Skin of body (tissue), 3 donors: ENCODE measurements at places on chromosomes 2 and 18.

DNA sequence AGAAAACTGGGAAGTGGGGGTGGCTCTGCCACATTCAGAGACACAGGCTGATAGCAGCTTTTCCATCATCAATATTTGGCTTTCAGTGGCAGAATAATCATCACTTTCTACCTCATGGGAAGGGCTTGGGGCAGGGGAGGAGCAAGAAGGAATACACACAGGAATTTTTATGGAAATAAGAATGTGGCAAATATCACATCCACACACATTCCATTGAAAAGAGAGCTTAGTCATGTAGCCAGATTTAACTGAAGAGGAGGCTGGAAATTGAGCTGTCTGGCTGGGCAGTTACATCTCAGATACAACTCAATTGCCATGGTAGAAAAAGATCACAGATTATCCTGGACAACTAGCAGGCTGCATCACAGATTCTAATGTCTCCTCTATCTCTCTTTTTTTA is 1474.0 kb upstream of the ACVR2A start:
- DNase-seq = no peak

DNA sequence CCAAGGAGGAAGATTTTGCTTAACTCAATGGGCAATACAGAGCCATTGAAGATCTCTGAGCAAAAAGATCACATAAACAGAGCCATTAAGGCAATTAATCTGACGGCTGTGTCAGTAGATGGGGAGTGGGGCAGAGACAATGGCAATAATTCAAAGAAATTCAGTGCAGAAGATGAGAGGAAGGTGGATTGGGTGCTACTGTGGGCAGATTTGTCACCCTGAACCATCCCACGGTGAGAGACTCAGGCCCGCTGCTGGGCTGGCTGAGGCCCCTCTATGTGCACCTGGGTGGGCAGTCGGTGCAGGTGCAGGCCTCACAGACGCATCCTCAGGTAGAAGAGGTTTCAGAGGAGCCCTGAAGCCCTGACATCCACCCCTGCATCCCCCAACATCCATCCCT is 458.6 kb downstream of the EIPR1 start:
- DNase-seq = no peak

DNA sequence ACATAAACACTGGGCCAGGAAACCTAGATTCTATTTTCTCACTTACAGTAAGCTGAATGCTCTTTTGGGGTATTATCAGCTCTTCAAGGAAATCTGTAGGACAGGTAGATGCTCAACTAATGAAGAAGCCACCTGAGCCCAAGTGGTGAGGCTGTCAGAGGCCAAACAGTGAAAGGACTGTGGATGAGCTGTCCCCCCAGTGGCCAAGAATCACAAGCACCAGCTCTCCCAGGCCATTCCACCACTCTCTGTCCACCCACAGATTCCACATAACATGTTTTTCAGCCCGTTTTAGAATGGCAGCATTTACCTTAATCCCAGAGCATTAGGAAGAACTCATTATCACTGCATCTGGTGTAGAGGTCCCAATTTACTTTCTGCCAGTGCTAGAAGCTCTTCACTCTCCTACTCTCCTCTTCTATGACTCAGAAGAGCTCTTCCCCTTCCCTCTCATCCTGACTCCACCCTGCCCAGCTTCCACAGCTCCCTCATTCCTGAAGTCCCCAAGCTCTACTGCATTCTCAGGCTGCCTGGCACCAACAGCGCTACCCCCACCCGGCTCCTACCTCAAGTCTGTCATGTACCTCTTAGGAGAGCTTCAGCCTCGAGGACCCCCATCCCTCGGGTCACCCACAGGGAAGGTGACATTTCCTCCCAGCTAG is 43.8 kb upstream of the GORASP2 start:
- DNase-seq = no peak

GRCh38 chr2:159792599-159792998 is 5.4 kb downstream of the CD302 start:
- no peak for DNase-seq

DNA sequence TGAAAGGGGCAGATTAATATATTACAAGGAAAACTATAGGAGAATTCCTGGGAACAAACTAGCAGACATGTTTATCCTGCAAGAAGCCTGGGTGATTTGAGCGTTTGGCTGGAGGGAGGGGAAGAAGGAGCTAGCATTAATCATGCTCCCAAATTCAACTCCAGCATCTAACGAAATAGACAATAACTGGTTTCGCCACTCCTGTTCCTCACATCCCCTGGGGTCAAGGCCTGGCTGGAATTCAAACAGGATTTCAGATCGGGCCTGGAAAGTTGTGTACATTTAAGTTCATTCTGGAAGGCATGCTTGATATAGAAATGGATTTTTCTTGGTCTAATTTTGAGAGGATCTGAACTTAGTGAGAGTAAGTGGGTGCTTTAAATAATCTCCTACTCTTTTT is 126.1 kb upstream of the CTAGE1 start:
- peak; percentile 21 for DNase-seq

DNA sequence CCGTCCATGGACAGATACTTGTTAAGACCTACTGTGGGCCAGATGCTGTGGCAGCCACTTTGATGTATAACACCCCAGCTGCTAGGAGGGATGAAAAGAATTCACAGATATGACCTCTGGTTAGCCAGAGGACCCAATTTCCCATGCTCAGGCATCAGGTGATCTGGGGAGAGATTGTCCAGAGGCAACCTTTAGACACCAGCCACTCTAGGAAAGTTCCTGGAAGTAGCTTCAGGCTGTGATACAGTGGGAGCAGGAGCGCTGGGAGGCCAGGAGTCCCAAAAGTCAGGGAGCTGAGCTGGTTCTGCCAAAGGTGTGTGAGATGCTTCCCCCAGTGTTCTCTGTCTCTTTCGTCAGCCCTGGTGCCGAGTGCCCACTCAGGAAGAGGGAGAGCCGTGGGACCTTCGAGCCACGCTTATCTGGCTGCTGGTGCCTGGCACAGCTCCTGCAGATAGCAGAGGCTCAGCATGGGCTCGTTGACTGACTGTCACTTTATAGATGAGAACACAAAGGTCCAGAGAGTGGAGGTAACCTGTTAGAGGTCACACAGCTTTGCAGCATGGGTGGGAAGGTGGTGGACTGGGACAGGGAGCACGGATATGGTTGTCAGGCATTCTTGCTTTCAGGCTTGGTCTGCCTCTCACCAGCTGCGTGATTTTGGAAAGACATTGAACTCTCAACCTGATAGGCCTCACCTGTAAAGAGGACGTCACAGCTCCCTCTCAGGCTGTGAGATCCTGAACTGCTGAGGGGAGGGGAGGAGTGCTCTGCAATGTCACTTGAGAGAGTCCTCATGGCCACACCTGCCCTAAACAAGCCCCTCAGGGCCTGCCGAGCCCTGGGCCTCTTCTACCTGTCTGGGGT is 7.8 kb upstream of the RALB start:
- DNase-seq = no peak

DNA sequence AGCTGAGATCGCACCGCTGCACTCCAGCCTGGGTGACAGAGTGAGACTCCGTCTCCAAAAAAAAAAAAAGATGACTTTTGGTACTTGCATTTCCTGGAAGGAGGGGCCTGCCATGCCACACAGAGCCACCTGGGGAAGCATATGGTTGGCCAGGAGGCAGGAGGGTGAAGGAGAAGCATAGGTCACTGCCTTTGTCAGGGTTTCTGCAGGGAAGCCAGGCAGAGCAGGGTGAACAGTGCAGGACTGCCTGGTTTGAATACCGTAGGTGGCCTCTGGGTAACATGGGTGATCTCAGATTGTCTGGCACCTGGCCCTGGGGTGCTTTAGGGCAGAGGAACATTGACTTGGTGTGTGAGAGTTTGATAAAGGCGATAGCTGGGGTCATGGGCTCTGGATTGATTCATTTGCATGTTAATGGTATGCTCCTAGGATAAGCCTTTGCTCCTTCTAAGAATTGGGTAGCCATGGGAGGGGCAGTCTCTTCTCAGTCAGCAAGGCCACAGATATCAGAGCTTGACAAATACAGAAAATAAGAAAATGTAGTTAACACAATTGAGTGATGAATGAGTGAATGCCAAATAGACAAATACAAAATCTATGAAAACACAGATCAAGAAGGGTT is 124.0 kb upstream of the SEC11C start:
- DNase-seq = no peak

- no peak for DNase-seq
These were observed 65.9 kb downstream of the IL1R2 start for GRCh38 chr2:102057502-102058292.

DNA sequence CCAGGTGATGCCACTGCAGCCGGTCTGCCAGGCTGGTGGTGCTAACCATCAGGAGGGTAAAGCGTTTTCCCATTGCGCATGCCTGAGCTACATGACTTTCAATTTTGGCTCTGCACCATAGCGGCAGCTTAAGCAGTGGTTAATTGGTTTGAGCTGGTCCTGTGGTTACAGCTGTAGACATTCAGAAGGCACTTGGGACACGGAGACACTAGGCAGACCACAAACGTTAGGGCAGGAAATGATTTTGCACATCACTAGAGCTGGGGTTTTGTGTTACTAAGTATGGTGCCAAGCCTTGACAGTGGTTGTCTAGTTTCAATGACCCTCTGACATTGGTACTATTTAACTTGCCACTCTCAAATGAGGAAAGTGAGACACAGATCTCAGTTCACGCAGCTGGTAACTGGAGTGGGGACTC is 28.9 kb upstream of the CNOT11 start:
- no peak for DNase-seq

- DNase-seq = no peak
These were observed 570.9 kb upstream of the RAB6C start for GRCh38 chr2:129408570-129408969.

GRCh38 chr2:181305301-181306123 is 151.7 kb upstream of the ITGA4 start:
- no peak for DNase-seq

- DNase-seq = no peak
These were observed 1027.7 kb downstream of the TMEM182 start for GRCh38 chr2:103789381-103790095.

DNA sequence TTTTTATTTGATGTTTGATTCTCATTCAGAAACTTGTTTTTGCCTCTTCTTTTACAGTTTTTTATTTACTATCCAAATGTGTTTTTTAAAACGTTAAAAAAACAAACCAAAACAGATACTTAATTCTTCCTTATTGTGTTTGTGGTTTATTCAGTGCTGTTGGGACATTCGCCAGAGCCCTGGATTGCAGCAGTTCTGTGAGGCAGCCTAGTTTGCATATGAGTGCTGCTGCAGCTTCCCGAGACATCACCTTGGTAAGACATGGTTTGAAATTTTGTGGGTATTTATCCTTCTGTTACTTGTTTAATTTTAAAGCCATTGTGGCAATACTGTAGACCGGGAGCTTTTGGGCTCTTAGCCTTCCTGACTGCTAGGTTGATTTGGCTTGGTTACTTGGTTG is 91.2 kb downstream of the MTA3 start:
- no peak for DNase-seq

- DNase-seq = no peak
These were observed 156.9 kb downstream of the SETBP1 start for GRCh38 chr18:44837482-44838180.

DNA sequence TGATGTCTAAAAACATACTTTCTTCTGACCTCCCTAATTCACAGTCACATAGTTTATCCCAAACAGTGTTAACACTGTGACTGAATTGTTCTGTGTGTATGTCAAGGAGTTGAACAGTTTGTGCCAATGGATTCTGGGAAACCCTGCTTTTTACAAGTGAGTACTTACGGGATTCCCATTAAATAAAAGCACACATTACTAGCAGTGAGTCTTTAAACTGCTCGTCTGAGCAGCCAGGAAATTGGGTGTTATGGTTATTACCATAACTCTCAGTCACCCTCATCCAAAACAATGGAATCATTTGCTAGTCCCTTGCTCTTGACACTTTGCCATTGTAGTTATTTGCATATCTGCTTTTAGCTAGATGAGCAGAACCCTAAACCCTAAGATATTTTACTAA is 209.1 kb downstream of the ZNF385B start:
- DNase-seq = no peak

DNA sequence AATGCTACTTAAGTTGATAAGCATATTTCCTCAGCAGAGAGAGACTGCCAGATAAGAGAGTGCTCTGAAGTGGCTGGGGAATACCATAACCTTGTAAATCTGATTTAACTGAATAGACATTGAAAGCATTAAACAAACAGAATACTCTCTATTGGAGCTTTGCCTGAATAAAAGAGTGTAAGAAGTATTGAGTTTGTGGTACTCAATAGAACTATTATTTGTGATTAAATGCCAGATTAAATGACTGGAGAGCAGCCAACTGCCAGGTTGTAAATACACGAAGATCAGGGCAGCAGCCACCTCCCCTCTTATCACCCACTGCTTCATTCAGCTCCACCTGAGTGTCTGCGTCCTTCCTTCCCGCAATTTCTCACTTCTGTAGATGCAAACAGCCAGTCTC is 373.6 kb downstream of the DCDC2C start:
- no peak for DNase-seq

DNA sequence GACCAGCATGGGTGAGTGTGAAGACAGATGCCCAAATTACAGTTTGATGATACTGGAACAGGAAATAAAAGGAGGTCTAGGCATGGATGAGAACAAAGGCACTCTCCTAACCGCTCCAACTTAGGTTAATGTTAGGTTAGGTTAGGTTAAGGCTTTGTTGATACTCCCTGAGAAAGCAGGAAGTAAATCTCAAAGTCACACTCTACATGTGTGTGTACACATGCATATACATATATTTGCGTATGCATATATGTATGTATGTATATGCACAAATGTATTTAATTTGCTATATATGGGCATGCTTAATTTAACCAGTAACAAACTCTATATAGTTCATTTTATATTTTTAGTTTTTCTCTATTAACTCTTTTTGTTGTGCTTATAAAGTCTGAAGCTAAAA is 139.3 kb downstream of the UPP2 start:
- no peak for DNase-seq

DNA sequence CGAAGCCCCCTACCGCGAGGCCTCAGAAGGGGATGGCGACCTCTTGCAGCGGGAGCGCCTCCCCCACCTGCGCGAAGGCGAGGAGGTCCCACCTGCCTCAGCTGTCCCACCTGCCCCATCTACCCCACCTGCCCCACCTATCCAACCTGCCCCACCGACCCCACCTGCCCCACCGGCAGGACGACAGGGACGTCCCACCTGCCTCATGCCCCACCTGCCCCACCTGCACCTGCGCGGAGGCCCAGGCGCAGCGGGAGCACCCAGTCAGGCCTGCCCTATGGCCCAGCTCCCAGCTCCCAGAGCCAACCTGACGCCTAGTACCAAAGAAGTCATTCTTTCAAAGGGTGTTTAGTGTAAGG is 489.1 kb upstream of the SMIM21 start:
- no peak for DNase-seq

- peak; percentile 52 for DNase-seq
These were observed 1.2 kb downstream of the STON1 start for GRCh38 chr2:48531141-48531648.

GRCh38 chr2:71949537-71949798 is 198.2 kb downstream of the CYP26B1 start:
- no peak for DNase-seq

- peak; percentile 82 for DNase-seq
These were observed at the start of gene FAP for GRCh38 chr2:162243294-162243693. Gene FAP (minus strand): TSS chr2:162243445. CDS start chr2:162243327, 118 bp downstream.

DNA sequence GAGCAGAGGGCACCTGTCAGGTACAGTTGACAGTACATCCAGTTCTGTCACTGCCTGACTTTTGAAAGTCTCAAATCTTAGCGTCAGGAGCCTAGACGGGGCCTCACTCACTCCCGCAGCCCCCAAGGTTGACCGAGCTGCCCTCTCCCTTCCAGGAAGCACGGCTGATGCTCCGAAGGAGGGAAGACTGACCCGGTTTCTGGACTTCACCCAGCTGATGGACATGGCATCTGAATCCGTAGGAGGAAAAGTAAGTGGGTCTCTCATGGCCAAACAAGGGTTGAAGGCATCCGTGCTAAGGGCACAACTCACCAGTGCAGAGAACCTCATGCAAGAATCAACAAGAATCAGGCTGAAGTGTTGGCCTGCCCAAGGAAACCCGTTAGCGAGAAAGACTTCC is 12.9 kb downstream of the ALLC start:
- no peak for DNase-seq

- no peak for DNase-seq
These were observed 20.0 kb downstream of the PPM1B start for GRCh38 chr2:44188696-44189095.
